SK-N-DZ (cell line): ENCODE measurements at places on chromosomes 6 and 20.

DNA sequence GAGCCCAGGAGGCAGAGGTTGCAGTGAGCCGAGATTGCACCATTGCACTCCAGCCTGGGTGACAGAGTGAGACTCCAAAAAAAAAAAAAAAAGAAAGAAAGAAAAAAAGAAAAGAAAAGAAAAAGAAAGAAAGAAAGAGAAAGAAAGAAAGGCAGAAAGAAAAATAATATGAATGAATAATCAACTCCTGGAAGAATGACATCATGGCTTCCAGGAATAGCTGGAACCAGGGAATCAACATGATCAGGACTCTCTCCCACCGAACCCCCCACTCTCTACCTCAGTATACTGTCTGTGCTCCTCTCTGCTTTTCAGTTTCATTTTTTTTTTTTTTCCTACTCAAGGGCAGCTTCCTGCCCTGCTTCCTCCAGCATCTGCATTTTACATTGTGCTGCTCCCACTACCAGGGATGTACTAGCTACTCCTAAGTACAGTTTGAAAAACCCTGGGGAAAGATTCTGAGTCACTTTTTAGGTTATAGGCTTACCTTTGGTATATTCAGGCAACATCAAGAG is 19.7 kb upstream of the MTCL3 start:
- DNase-seq: no peak

GRCh38 chr20:16124491-16124890 is 448.8 kb downstream of the KIF16B start:
- DNase-seq: no peak

DNA sequence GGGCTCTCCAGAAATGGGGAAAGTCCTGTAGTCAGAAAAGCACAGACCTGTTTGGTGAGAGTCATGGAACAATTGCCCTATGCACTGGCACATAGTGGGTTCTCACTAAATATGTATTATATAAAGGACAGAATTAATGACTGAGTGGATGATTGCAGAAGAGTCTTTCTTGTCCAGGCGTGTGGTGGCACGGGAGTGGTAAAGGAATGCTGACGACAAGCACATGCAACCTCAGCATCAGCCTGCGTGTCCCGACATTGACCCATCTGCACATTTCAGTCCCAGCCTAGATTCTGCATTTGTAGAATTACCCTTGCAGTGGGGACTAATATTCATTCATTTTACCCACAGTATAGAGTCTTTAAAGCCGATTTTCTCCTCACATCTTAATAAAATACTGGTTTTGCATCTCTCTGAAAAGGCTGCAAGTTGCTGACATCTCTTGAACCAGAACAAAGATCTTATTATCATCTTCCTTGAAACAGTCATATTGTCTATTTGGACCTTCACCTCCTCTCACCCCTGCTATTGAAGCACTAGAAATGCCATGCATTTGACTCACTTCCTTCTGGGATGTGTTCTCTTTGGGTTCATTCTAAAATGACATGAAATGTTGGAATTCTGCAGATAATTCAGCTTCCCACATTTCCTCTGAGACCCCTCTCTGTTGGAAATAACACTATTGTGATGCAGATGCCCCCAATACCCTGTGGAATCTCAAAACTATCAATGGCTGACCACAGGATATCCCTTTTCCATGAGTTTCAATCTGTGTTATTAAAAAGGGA is 883.6 kb upstream of the FLRT3 start:
- DNase-seq: no peak

- DNase-seq: no peak
Measured at GRCh38 chr6:114389111-114389510, 46.3 kb upstream of the HS3ST5 start.

DNA sequence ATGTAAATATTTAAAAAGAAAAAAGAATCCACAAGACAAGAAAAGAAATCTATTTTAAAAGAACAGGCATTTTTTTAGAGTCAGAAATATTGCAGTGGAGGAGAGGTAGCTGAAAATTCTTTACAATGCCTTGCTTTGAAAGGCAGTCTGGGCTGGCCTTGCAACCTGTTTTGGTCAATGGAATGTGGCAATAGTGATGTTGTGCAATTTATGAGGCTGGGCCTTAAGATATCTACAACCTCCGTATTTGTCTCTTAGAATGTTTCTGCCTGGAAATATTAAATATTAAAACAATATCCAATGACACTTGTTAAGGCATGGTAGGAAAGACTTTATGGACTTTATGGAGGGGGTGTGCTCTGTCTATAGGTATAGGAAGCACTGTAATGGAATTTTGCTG is 14.8 kb upstream of the SCGN start:
- no peak for DNase-seq

- DNase-seq: no peak
Measured at GRCh38 chr6:160420253-160420968, 72.2 kb downstream of the SLC22A3 start.

GRCh38 chr6:17984812-17985670 is 2.4 kb downstream of the KIF13A start:
- DNase-seq: peak; percentile 22

GRCh38 chr20:15921930-15922329 is 651.3 kb downstream of the KIF16B start:
- DNase-seq: no peak

GRCh38 chr20:10848810-10849370 is 175.1 kb upstream of the JAG1 start:
- no peak for DNase-seq

GRCh38 chr6:70790483-70791224 is 123.0 kb downstream of the SMAP1 start:
- DNase-seq: no peak

DNA sequence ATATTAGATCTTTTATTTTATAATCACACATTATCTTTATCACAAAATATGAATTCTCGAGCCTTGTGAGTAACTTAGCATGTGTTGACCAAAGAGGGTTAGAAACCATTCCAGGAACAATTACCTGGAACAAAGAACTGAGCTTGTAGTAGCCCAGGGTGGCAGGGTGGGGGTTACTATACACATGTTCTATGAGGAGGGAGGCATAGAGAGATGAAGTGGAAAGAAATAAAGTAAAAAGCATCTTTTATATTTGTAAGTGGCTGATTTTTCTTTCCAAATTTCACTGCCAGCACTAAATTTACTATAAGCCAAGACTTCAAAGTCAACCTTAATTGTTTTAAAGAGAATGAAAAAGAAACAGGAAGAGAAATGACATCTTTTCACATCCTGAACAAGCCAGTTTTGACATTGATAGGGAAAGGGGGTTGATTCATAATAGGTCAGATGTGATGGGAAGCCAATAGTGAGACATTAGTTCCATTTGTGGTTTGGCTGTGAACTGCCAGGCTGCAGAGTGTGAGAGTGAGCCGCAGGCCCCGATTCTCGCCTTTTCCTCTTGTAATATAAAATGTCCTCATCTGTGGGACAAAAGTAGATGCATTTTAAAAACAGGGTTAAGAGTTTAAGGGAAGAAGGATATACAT is 52.7 kb upstream of the MYB start:
- DNase-seq: no peak

- DNase-seq: no peak
Measured at GRCh38 chr6:148431413-148431812, 88.8 kb downstream of the SASH1 start.

- DNase-seq: peak; percentile 37
Measured at GRCh38 chr20:19757487-19758132, 448 bp upstream of the RIN2 start.

DNA sequence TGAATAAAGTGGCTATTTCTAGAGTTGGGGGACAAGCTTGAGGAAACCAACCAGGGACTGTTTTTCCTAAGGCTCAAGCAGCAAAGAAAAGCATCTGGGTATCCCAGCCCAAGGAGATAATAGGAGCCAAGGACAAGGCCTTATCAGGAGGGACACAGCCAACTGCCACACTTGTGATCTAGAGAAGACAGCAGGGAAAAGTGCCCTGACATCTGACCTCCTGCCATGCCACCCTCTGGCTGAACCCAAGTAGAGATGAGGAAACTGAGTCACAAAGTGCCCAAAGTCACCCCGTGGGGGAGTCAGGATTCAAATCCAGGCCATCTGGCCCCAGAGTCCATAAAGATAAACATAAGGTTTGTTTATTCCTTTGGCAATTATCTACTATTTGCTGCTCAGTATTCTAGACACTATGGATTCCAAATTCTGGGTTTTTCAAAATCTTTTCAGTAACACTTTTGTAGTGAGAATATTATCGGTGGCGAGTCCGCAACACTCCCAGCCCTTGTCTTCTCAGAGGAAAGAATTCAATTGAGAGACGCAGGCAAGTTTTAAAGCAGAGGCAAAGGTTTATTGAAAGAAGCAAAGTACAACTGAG is 3.5 kb upstream of the LBP start:
- no peak for DNase-seq

DNA sequence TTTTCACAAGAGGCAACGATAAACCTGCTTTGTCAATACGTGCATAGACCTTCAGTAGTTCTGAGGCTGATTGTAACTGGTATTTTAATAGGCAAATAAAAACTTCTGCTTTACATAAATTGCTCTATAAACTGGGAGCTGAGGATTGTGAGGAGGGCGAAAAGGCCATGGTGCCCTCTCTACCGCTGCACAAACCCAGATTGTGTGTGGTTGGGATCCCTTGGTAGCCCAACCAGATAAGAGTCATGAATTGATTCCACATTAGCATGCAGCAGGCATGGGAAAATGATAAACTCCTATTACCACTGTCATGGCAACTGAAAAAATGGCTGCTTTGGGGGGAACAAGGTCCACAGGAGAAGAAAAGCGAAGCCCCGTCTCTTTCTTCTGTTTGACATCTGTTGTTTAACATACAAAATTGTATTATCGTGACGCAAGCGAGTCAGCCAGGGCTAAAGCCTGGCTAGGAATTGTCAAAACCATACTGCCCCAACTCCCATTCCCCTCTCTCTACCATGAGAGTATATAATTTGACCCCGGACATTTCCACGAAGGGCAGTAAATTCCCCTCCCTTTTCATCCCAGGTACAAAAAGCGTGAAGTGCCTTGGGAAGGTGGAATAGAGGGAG is 157.8 kb upstream of the SALL4 start:
- DNase-seq: no peak

DNA sequence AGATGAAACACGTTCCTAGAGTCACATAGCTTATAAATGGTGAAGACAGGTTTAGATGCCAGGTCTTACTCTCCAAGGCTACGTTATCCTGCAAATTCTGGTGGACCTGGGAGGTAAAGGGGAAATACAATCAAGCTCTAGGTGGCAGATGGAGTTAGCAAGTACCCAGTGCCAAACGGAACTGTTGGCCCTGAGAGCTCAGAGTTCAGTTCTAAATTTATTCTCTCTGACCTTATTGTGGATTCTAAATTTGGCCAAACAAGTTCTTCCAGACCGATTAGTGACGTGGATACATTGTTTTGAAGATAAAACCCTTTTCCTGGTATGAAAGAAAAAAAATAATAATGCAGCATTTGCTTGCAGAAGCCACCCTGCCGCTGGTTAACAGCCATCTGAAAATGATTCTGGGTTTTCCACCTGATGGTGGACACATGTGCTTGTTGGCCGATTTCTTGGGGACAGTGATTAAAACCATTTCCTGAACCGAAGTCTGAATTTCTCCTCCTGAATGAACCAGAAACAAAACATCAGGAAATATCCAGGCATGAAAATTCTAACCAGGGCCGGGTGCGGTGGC is 32.5 kb downstream of the RIPOR3 start:
- DNase-seq: no peak

GRCh38 chr6:167700199-167700598 is 126.5 kb upstream of the AFDN start:
- no peak for DNase-seq

DNA sequence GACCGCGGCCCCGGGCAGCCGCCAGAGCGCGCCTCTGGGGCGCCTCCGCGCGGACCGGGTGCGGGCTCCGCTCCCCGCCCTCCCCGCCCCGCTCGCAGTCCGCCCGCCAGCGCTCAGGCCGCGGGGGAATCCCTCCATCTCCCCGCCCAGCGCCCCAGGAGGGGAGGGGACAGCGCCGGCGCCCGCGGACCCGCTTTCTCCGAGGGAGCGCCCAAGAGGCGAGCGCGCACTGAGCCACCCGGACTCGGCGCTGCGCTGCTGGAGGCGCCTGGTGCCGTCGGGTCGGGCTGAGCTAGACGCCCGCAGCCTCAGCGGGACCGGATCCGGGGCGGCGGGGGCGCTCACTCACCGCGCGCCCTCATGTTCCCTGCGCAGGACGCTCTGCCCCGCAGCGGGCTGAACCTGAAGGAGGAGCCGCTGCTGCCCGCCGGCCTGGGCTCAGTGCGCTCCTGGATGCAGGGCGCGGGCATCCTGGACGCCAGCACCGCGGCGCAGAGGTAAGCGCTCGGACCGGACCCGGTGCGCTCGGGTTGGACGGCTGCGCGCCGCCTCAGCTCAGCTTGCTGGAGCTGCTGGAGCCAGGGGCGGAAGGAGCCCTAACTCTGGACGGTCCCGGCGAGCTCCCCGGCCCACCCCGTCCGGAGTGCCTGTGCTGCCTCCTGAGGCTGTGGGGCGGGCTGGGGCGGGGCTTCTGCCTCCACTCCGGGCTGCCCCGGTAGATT is 867 bp downstream of the EBF4 start:
- peak; percentile 51 for DNase-seq

DNA sequence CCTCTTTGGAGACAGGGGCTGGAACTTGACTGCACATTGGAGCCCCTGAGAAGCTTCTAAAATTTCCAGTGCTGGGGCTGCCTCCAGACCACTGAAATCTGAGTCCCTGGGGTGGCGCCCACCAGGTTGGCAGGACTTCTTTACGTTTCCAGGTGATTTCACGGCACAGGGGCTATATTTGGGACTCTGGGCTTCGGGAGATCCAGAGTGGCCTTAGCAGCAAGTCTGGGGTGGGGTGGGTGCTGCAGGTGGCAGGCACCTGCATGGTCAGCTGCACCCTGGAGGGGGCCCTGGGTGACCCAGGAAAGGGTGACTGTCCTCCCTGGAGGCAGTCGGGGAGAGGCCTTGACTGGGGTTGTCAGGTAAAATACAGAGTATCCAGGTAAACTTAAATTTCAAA is 135.5 kb upstream of the PHACTR3 start:
- no peak for DNase-seq
